Mucosa of gallbladder (tissue), 1 donor: ENCODE measurements at places on chromosomes 7 and 10.

- DNase-seq, result no peak
Observed at GRCh38 chr7:1325646-1326510, 93.2 kb downstream of the UNCX start.

- no peak for DNase-seq
Observed at GRCh38 chr10:30832001-30832748, 199.5 kb downstream of the ZNF438 start.

GRCh38 chr10:133346413-133346812 lies 760 bp upstream of the PRAP1 start:
- DNase-seq, result no peak

GRCh38 chr10:52019077-52019555 lies 295.0 kb upstream of the DKK1 start:
- DNase-seq, result no peak

DNA sequence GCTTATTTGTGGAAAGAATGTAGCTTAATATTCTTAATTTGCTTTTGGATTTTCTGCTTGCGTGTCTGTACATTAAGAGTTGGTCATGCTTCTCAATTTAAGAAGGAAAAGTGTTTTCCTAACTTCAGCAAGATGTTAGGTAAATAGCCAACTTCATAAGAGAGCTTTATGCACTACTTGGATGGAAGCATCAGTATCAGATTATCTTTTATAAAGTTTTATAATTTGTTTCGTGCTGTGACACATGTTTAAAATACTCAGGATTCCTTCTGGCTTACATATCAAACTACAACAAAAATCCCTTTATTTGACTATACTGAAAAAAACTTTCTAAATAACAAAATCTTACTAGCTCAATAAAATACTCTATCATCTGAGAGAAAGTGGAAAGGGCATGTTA lies 34.8 kb upstream of the AGR2 start:
- no peak for DNase-seq

DNA sequence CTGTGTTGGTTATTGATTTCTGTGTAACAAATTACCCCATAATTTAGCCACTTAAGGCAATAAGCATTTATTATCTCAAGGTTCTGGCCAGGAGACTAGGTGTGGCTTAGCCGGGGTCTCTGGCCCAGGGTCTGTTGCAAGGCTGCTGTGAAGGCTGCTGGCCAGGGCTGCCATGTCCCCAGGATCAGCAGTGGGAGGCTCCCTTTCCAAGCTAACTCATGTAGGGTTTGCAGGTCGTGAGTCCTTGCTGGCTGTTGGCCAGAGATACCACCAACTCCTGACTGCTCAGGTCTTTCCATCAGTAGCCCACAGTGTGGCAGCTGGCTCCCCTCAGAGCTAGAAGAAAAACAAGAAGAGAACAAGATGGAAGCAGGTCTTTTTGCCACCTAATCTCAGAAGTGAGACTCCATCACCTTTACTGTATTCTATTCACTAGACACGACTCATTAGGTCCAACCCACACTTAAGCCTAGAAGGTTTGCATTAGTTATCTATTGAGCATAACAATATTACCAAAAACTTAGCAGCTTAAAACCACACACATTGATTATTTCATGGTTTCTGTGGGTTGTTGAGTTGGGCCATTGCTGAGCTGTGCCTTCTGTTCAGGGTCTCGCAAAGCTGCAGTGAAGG lies 185.6 kb downstream of the PFKFB3 start:
- DNase-seq, result no peak

GRCh38 chr7:47509571-47509970 lies 72.3 kb downstream of the TNS3 start:
- DNase-seq, result no peak

DNA sequence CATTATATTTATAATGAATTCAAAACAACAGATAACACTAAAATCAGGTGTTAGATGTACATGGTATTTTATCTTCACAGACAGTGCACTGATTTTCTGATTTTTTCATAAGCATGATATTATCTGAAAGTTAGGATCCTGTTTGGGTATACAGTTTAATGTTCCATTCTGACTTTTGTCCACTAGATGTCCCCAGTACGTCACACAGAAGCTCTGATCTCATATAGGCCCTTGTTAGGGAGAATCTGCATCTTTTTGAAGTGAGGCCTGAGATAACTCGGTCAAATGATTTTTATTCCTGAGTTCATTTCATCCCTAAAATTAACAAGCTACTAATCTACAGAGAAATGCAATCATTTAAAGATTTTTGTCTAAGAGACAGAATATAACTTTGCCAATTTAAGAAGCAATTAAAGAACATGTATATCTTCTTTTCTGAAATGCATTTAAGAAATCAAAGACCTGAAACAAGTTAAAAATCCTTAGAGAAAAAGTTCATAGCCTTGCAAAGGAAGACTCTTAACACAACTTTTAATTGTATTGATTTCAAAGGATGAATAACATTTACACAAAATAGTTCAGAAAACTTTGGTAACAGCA lies 72.0 kb upstream of the TES start:
- no peak for DNase-seq

- peak; percentile 70 for DNase-seq
Observed at GRCh38 chr10:124648738-124649137, 95.4 kb downstream of the FAM53B start.

GRCh38 chr10:31136930-31137885 lies 105.5 kb upstream of the ZNF438 start:
- DNase-seq, result no peak

DNA sequence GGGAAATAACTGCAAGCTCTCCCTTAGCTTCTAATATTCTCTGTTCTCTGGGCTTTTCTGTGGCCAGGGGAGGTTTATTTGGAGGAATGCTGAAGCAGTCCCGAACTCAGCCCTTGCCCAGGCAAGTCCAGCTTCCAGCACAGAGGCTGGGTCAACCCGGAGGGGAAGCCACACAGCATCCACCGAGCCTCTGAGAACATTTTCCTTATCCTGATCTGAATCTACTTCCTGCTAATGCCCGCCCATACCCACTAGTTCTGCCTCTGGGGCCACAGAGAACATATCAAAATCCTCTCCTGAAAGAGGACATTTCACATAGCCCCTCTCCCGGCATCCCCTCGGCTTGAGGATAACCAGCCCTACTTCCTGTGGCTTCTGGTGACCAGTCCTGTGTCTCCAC lies 31.1 kb downstream of the SH3PXD2A start:
- no peak for DNase-seq

GRCh38 chr7:140653319-140654108 lies 12.9 kb upstream of the DENND2A start:
- DNase-seq, result peak; percentile 68

GRCh38 chr7:43625980-43626379 lies 43.1 kb downstream of the STK17A start:
- no peak for DNase-seq

GRCh38 chr10:120646738-120647456 lies 189.9 kb downstream of the PLPP4 start:
- no peak for DNase-seq

- DNase-seq, result no peak
Observed at GRCh38 chr10:19946791-19947190, 130.6 kb downstream of the PLXDC2 start.
